CD4-positive, alpha-beta memory T cell (primary cell): ENCODE measurements at places on chromosomes 16 and 17. TPM values are rescaled to one million over a fixed set of nuclear protein-coding genes. Genes with fewer than 3 reads are reported as not detected.

GRCh38 chr17:33055746-33056145, 64.1 kb downstream of the SPACA3 start:
- no peak overlapping the region for H3K4me3 ChIP-seq
- no peaks in the 10 kb centered on the region for H3K27me3 ChIP-seq
- H3K36me3 ChIP-seq = no peaks in the 10 kb centered on the region
- no peak for DNase-seq

GRCh38 chr17:32396343-32396742, 46.4 kb downstream of the ZNF207 start:
- H3K4me3 ChIP-seq = no peak overlapping the region
- H3K27ac ChIP-seq = no peak overlapping the region
- H3K4me1 ChIP-seq = no peaks in the 10 kb centered on the region
- no peak for DNase-seq
- no peaks in the 10 kb centered on the region for H3K36me3 ChIP-seq

- no peaks in the 10 kb centered on the region for H3K27me3 ChIP-seq
- H3K4me3 ChIP-seq = no peak overlapping the region
- no peaks in the 10 kb centered on the region for H3K36me3 ChIP-seq
- H3K4me1 ChIP-seq = peaks cover 16% of the 10 kb centered on the region
- DNase-seq = no peak
- H3K27ac ChIP-seq = no peak overlapping the region
Observed at GRCh38 chr16:2787961-2788360, 601 bp upstream of the PRSS33 start.

- no peaks in the 10 kb centered on the region for H3K36me3 ChIP-seq
- no peaks in the 10 kb centered on the region for H3K27me3 ChIP-seq
- no peak for DNase-seq
- no peak overlapping the region for H3K27ac ChIP-seq
- no peaks in the 10 kb centered on the region for H3K4me1 ChIP-seq
- no peak overlapping the region for H3K4me3 ChIP-seq
Observed at GRCh38 chr17:6231886-6232731, 161.9 kb downstream of the WSCD1 start.

The SLC16A11 gene
- total RNA-seq = 0.89 TPM

GRCh38 chr16:6309271-6309670, 1023.4 kb upstream of the RBFOX1 start:
- H3K4me1 ChIP-seq = no peaks in the 10 kb centered on the region
- no peaks in the 10 kb centered on the region for H3K36me3 ChIP-seq
- DNase-seq = no peak
- no peak overlapping the region for H3K27ac ChIP-seq
- no peak overlapping the region for H3K4me3 ChIP-seq

GRCh38 chr17:1294157-1294717, 14.8 kb downstream of the TRARG1 start:
- H3K4me3 ChIP-seq = no peak overlapping the region
- DNase-seq = peak; percentile 93
- H3K4me1 ChIP-seq = peaks cover 61% of the 10 kb centered on the region
- no peaks in the 10 kb centered on the region for H3K27me3 ChIP-seq
- H3K36me3 ChIP-seq = no peaks in the 10 kb centered on the region

DNA sequence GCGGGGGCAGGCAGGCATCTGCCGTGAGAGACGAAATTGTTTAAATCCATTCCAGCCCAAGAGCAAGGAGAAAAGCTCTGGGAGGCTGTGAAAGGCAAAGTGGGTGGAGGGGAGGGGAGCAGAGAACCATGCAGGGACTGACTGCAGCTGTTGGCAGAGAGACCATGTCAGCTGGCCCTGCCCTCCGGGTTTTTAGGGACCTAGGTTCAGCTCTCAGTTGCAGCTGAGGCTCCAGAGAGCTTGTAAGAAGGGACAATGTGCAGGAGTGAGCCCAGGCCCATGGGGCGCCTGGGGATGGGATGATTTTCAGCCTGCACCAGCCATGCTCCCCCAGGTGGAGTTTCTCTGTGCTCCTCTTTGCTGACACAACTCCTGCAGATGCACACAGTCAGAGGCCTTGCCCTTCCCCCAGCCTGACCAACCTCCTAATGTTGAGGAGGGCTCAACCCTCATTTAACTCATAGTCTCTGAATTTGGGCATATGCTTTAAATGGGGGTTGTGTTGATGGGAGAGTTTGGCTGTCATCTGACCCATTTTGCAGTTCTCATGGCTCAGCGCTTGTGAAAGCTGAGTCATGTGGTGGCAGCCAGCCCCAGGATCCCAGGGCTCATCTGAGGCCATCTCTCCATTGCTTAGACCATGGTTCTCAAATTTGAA, 70.9 kb downstream of the PLXDC1 start:
- H3K36me3 ChIP-seq = no peaks in the 10 kb centered on the region
- no peak for DNase-seq
- H3K4me1 ChIP-seq = no peaks in the 10 kb centered on the region
- H3K27me3 ChIP-seq = no peaks in the 10 kb centered on the region
- no peak overlapping the region for H3K4me3 ChIP-seq

GRCh38 chr17:1965556-1966273, 59.4 kb downstream of the RTN4RL1 start:
- no peaks in the 10 kb centered on the region for H3K4me1 ChIP-seq
- no peak overlapping the region for H3K27ac ChIP-seq
- no peaks in the 10 kb centered on the region for H3K36me3 ChIP-seq
- DNase-seq = no peak

The KRT15 gene
- not detected for total RNA-seq

- H3K36me3 ChIP-seq = no peaks in the 10 kb centered on the region
- no peak for DNase-seq
- H3K27me3 ChIP-seq = no peaks in the 10 kb centered on the region
- peaks cover 57% of the 10 kb centered on the region for H3K4me1 ChIP-seq
Observed at GRCh38 chr17:44501866-44502375, 1.3 kb downstream of the GPATCH8 start.

DNA sequence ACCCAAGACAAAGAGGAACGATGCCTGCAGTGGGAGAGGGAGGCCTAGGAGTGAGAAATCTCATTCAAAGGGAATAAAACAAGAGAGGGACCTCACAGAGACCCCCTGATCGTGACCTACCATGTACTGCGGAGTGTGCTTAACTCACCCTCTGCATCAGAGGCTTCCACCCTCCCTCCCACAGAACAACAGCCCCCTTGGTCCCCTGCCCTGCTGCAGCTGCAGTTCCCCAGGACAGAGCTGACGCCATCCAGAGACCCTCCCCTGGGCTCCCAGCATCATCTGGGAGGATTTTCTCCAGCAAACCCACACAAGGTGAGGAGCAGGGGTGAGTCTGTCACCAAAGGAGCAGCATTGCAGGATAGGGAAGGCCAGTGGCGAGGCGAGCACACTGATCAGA, 39.8 kb downstream of the TLE7 start:
- H3K27me3 ChIP-seq = no peaks in the 10 kb centered on the region
- DNase-seq = no peak
- no peak overlapping the region for H3K4me3 ChIP-seq
- H3K4me1 ChIP-seq = peaks cover 9% of the 10 kb centered on the region
- no peaks in the 10 kb centered on the region for H3K36me3 ChIP-seq

- peaks cover 14% of the 10 kb centered on the region for H3K4me1 ChIP-seq
- H3K36me3 ChIP-seq = peaks cover 8% of the 10 kb centered on the region
- no peaks in the 10 kb centered on the region for H3K27me3 ChIP-seq
- no peak overlapping the region for H3K27ac ChIP-seq
- no peak for DNase-seq
Observed at GRCh38 chr17:39913989-39914388, 4.4 kb downstream of the GSDMB start.

GRCh38 chr17:8441690-8442089, 6.0 kb downstream of the NDEL1 start:
- DNase-seq = no peak
- H3K4me1 ChIP-seq = peaks cover 64% of the 10 kb centered on the region
- H3K36me3 ChIP-seq = peaks cover 25% of the 10 kb centered on the region
- no peak overlapping the region for H3K4me3 ChIP-seq
- no peaks in the 10 kb centered on the region for H3K27me3 ChIP-seq

The KRTAP1-5 gene
- not detected for total RNA-seq

The VMO1 gene
- 0.50 TPM for total RNA-seq

The MAFG gene
- 16.3 TPM for total RNA-seq
